ENCODE measurements at places on chromosomes 4 and X.

DNA sequence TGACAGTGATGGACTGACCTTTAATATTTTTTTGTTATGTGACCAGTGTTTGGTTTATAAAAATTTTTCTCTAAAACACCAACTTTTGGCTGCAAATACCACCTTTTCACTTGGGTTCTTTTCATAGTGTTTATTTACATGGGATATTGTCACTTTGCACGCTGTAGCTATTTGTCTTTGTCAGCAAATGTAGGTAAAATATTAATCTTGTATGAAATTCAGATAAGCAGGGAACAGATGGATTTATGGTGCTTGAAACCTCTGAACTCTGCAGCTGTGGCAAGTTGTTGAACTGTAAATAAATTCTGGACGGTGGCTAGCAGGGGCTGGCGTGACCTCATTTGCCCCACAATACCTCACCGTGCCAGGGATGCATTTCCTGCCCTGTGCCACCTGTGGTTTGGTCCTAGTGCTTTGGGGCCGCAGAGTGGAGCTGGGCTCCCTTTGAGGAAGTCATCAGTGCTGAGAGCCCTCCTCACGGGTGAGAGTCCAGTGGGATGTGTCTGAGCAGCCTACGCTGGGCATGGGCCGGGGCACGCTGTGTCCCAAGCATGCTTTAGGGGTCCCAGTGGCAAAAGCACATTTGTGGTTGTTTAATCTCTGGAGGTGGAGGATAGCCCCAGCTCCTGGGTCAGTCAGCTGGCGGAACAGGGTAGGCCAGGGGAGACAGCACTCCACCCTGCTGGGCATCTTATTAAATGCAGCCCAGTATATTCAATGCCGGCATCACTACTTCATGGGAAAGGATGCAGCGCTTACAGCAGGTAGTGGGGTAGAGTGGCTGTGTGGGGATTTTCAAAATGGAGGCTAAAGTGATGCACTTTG is 108.6 kb downstream of the TBL1X start:
- no peak for DNase-seq

GRCh38 chr4:4289597-4289940 is 385 bp downstream of the LYAR start:
- no peak for DNase-seq

DNA sequence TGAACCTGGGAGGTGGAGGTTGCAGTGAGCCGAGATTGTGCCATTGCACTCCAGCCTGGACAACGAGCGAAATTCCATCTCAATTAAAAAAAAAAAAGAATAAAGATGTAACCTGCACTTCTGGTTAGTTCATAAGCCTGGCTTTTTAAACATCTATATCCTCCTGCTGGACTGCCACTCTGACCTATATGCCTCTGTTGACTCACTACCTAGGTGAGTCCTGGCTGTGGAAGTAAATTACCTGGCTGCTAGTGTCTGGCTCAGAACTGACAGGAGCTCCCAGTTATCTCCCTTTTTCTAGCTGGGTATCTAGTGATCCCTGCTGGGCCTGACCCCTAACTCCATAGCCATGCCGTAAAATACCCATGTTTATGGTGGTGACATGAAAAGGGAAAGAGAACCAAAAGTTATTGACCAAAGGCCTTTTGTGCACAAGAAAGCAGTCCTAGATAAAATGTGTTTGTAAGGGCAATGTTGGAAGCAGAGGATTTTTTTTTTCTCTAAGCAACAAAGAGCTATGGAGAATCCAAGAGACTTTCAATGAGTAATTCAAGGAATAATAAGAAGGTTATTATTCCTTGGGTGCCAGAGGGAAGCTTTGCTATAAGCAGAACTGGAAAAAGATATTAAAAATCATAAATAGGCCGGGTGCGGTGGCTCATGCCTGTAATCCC is 10.4 kb upstream of the G3BP2 start:
- DNase-seq, result no peak

DNA sequence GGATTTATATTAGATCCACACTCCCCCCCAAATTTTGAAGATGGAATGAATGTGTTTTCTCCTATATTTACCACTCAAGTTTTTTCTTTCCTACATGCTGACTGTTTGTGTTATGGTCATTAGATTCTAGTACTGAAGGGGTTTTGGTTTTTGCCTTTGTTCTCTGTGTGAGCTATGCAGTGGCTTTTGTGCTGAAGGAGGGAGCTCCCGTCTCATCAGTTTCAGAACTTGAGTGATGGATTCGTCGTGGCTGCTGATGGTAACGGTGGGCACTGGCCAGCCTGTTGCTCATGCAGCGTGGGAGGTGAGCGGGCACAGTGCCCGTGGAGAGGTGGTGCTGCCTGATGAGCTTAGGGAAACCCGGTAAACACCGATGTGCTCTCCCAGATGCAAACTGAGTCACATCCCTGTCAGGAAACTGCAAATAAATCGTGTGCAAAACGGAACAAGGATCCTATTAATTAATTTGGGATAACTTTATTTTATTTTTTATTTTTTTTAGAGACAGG is 101.5 kb downstream of the SORBS2 start:
- no peak for DNase-seq

Data from stimulated activated CD8-positive, alpha-beta memory T cell treated with anti-CD3 and anti-CD28 coated beads, Interleukin-7, amount 100 ng/mL, for 1 hour (primary cell).